HT1080 (cell line): ENCODE measurements at places on chromosomes 16 and 17.

GRCh38 chr16:30372725-30373124 lies 1.9 kb upstream of the MYL11 start:
- DNase-seq, result no peak

DNA sequence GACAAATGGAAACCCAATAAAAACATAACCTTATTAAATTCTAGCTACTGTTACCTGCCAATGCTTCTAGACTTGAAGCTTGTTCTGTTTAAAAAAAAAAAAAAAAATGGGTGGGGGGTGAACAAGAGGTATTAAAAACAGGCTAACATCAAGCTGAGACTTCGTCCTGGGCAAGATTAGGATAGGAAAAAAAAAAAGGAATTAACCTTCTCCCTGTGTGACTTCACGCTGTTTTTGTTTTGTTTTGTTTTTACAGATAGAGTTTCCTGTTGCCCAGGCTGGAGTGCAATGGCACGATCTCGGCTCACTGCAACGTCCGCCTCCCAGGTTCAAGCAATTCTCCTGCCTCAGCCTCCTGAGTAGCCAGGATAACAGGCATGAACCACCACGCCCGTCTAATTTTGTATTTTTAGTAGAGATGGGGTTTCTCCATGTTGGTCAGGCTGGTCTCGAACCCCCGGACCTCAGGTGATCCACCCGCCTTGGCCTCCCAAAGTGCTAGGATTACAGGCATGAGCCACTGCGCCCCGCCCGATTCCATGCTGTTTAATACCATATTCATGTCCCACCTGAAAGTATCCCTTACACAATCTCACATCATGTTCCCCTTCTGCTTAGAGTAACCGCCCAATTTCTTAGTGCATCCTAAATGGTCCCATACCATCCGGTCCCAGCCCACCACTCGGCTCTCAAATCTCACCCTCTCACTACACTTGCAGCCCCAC lies 2.2 kb downstream of the USP31 start:
- DNase-seq, result no peak

- no peak for DNase-seq
These were observed 247.2 kb downstream of the CNTNAP4 start for GRCh38 chr16:76524356-76524755.

- DNase-seq, result no peak
These were observed 275.3 kb downstream of the SHISA9 start for GRCh38 chr16:13176711-13177110.

- no peak for DNase-seq
These were observed 188.3 kb downstream of the SEC14L1 start for GRCh38 chr17:77328823-77329740.

- no peak for DNase-seq
These were observed 8.8 kb upstream of the ITGB4 start for GRCh38 chr17:75712446-75712845.

GRCh38 chr16:68273896-68274295 lies 9.6 kb downstream of the SLC7A6 start:
- no peak for DNase-seq

DNA sequence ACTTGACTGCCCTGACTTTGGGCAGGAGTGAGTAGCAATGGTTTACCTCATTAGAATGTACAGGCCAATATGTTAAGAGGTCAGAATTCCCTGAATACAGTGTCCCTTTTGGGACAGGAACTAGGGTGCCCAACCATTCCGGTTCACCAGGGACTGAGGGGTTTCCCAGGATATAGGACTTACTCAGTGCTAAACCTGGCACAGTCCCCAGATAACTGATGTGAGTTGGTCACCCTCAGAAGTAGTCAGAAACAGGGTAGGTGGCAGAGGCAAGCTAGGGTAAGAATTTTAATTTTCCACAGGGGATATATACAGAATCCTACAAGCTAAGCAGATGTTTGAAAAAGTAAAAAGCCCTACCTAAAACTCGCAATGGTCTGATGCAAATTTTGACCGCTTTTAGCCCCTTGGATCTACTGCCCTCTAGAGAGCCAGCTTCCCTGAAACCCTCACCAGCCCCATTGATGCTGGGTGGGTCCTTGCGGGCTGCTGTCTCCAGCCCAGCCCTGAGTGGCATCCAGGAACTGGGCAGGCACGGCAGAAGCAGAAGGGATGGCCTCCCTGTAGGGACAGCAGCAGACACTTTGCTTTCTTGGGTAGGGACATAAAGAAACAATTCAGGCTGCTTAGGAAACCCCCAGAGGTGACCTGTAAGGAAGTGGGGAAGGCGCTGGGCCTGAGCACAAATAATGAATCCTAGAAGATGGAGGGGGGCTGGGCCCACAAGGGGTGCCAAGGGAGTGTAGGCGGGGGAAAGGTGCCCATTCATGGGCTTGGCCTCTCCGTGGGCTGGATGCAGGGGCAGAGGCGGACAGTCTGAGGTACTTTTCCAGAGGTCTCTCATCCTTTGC lies 434.8 kb downstream of the SLC39A11 start:
- DNase-seq, result no peak

DNA sequence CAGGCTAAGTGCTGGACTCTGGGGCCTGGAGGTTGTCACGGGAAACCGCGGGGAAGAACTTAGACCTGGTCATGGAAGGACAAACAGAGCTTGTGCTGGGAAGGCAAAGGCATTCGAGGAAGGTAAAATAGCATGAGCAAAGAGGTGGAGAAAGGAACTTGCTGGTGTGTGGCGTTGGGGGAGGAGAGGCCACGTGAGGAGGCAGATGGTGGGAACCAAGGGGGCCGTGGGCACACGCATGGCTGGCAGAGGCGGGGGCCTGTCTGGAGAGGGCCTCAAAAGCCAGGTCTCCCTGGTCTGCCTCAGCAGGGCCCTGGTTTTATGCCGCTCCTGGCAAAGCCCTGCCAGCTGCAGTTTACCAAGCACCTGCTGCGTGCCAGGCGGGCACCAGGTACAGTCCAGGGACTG lies 15.3 kb downstream of the CORO7 start:
- DNase-seq, result no peak

GRCh38 chr17:55432358-55433028 lies 10.9 kb upstream of the MMD start:
- DNase-seq, result peak; percentile 46
